ENCODE measurements at places on chromosomes 3 and 15.
A peak's percentile ranks its signal among the peaks of the same experiment; 100 is the strongest.

GRCh38 chr3:42831321-42831713, 22.1 kb downstream of the ACKR2 start:
- peak; percentile 54 for DNase-seq

- DNase-seq = no peak
These were observed 88.2 kb downstream of the RPL39L start for GRCh38 chr3:187051066-187051465.

DNA sequence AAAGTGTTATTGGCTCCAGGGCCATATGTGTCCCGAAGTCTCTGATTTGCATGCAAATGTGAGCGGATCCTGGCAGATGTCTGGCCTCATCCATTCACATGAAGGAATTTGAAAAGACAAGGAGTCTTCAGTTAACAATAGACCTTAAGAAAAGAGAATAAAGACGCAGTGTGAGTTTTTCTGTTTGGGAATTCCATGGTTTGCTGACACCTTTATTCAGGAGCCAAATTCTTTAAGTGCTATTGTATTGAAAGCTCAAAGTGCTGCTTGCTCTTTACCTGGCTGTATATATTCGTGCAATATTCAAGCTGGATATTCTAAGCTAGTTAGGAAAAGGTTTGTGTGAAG, 2.2 kb downstream of the LRRN1 start:
- no peak for DNase-seq

DNA sequence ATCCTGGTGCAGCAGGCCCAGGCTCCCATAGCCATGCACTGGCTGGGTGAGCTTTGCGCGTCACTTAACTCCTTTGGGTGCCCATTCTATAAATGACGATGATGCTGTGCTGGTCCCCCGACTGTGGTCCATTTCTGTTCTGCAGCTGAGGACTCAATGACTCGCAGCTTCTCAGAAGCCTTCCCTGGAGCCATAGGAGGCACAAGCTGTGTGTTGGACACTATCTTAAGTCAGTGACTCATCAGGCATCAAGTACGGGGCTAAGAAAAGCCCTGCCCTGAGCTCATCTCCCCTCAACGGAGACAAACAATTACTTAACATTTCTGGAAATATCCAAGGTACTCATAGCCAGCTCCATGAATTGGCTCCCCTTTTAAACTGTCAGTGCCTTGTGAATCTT, 13.8 kb upstream of the MUSTN1 start:
- no peak for DNase-seq

DNA sequence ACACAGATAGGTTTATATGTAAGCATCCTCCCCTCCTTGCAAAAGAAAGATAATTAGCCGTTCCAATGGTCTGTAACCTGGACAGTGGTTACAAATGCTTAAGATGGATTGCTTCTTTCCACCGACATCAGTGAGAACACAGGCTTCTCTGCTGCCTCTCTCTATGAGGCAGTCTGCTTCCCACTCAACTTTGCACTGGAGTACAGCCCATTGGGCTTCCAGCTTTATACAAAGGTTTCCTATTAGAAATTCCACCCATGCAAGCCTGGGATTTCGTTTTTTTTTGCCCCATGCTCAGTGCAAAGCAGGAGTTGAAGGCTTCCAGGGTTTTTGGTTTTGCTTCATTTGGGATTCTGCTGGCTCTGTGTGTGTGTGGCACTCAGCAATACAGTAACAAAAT, 47.3 kb upstream of the C3orf22 start:
- no peak for DNase-seq

DNA sequence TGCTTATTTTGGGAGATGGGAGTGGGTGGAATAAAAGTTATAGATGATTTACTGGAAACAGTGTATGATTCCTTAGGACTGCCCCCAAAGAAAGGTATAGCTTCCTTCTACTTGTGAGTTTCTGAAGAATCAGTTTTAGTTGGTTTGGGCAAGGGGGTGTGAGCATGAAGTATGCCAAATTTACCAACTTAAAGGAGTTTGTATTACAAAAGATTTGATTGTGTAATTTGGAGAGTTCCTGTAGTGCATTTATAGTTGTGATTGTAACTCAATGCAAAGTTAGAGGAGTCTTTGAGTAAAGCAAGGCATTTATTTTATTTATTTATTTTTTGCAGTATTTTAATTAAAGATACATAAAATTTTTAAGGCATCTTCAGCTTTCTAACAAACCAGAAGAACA, 42.8 kb downstream of the TSC22D2 start:
- DNase-seq = no peak

DNA sequence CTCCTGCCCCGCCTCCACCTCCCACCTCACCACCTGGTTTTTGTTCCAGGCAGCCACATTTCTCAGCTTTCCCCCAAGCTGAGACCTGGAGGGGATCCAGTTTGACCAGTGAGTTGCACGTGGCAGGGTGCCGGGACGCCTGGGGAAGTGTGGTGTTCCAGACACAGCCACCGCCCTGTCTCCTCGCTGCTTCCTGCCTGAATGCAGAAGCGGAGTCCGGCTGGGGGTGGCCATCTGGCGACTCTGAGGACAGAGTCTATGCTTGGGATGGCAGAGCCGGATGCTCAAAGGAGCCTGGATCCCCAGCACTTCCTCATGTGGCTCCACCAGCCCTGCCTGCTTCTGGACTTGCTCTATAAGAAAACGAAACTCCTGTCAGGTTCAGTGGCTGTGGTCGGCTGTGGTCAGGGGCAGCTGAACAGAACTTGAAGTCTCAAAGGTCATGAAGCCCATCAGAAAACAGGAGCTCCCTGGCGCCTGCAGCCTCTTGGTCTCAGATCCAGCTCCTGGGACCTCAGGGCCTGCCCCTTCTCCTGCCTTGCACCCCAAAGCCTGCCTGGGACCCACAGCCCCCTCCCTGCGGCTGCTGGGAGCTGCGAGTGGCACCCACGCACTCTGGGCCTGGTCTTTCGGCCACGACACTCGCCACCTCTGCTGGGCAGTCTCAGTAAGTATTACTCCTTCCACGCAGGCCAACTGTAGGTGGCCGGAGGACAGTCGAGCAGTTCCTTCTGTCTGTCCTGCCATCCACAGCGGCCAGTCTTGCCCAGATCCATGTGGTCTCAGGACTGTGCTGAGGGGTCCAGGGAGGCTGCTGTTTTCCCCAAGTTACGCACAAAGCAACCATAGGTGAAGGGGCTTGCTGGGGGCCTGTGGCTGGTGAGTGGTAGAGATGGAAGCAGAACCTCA, 112.8 kb upstream of the MEF2A start:
- DNase-seq = no peak

All from activated gamma-delta T cell treated with anti-CD3 and anti-CD28 coated beads, Interleukin-2, amount 50 U/mL, for 16 hours (primary cell).